T47D (cell line): ENCODE measurements at places on chromosomes 6 and 20.

- no peak for DNase-seq
Measured at GRCh38 chr6:102525336-102525735, 1131.8 kb downstream of the GRIK2 start.

- DNase-seq: no peak
Measured at GRCh38 chr6:25022140-25022553, 86.4 kb upstream of the RIPOR2 start.

DNA sequence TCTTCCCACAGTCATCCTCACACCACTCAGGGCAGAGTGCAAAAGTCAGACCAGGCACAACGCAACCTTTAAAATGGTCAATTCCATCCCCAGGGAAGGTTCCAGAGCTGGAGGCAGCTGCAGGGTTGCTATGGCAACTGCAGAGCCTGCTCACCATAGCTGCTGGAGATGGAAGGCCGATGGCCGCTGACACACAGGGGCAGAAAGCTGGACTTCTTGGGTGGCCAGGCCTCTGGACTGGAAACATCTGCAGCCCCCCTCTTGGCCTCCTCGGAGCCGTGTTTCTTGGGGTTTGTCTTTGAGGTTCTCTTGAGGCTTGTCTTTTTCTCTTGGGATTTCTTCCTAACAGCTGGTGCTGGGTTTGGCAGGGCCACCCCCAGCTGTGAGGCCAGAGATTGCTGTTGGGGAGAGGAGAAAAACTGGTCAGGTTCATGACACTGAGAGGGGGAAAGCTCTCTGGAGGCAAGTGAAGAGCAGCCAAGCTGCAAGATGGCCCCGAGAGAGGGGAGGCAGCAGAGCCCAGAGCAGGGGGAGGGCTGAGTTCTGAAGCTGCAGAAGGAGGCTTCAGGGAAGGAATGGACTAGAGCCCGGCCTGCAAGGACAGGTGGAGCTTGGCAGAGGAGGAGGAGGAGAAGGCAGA lies 10.2 kb downstream of the BNIP5 start:
- DNase-seq: no peak

GRCh38 chr6:107866606-107867301 lies 42.6 kb upstream of the SCML4 start:
- DNase-seq: peak; percentile 20

DNA sequence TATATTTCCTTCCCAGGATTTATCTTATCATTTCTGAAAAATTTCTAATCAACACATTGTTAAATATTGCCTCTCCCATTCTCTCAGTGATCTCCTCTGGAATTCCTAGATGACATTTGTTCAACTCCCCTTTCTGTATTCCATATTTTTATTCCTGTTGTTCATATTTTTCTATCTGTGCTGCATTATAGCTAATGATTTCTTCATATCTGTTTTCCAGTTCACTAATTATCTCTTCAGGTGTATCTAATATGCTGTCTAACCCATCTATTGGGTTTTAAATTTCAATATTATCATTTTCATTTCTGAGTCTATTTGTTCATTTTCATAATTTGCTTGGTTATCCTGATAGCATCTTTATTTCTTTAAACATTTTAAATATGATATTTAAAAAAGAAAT lies 141.9 kb downstream of the GRM4 start:
- no peak for DNase-seq

DNA sequence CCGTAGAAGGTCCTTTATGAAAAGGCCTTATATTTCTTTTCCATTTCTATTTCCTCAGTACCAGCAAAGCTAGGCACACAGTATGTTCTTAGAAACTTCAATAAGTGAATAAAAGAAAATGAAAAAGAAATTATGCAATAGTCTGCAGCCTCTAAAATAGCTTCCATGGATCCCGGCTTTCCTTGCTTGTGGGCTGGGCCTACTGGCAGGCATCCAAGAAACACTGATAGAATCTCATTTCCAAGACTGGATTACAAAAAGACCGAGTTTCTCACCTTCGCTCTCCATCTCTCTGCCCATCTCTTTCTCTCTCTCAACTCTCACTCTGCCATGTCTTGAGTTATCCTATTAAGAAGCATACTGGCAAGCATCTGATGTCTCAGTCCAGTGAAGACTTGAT lies 187.5 kb upstream of the FKBP1C start:
- DNase-seq: no peak

DNA sequence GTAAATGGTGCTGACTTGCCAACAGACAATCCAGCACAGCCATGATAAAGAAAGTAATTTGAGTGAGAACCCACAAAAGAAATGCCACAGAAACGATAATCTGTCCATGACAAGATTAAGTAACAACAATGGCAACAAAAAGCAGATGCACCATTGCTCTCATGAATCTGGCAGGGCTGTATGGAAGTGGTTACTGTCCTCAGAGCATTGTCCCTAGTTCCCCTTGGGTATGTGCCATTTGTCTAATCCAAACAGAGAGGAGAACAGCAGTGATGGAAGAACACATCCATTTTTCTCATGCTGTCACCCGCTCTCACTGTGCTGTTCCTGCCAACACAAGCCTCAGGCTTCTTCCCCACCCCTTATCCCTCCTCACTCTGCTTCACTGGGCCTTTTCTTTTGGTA lies 65.8 kb downstream of the REV3L start:
- no peak for DNase-seq

GRCh38 chr6:18219591-18219990 lies 44.7 kb downstream of the DEK start:
- no peak for DNase-seq

DNA sequence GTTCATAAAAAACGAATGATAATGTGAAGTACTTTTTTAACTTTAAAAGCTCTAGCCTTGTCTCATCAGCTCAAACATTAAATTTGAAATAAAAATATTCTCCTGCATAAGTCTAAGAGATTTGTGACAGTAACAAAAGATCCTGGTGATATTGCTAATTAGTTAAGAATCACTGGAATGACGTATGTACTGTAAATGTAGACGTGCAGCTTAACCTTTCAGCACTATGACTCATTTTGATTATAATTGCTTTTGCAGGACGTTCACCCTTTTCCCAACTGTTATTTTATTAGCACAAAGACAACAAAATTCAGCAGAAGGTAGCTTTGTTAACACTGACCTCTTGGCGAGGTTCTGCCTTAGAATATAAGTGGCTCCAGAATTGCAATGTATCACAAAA lies 68.6 kb downstream of the TENT5A start:
- no peak for DNase-seq

- no peak for DNase-seq
Measured at GRCh38 chr20:33727115-33727479, 4.7 kb upstream of the ZNF341 start.

DNA sequence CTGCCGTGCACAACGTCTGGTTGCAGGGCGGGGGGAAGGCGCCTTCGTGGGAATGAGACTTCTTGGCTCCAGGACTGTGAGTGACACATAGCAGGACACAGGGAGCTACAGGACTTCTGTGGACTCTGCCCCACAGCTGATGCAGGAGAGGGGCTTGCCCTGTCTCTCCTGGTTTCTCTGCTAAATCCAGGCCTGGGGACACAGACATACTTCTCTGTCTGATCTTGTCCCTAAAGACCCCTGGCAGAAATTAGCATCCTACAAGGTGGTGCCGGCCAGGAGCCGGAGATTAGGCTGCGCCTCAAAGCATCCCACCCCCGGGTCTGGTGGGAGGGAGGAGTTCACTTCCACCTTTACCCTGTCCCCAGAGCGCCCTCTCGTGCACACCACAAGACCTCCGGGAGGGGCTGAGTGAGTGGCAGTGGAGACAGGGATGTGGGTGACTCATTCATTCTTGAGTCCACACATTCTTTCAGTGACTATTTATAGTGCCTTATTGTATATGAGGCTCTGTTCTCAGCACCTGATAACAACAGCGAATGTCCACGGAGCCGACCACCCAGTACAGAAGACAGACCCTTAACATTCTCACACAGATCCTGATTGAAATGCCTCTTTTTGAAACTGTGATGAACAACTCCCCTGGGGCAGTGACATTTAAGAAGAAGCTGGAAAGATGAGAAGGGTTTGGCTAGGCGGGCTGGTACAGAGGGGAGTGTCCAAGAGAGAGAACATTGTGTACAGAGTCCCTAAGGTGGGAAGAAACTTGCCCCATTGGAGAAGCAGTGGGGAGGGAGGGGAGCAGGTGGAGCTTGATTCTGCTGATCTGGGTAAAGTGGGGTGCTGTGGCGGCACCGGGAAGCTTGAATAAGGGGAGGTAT lies 39.0 kb downstream of the GMPR start:
- peak; percentile 75 for DNase-seq

DNA sequence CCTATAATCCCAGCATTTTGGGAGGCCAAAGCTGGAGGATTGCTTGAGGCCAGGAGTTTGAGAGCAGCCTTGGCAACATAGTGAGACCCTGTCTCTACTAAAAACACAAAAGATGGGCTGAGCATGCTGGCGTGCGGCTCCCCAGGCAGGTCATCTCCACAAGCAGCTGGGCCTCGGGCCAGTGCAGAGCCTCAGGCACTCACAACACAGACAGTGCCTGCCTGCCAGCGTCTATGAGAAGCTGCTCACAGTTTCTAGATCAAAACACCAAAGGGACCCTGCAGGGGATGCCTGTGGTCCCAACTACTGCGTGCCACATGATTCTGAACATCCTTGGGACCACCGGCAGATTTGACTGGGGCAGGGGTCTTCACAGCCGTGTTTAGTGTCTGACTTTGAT lies 59.4 kb downstream of the GINS1 start:
- no peak for DNase-seq

- DNase-seq: no peak
Measured at GRCh38 chr6:40000964-40001515, 66.8 kb upstream of the MOCS1 start.

GRCh38 chr6:159902620-159903019 lies 11.8 kb downstream of the MAS1 start:
- no peak for DNase-seq

DNA sequence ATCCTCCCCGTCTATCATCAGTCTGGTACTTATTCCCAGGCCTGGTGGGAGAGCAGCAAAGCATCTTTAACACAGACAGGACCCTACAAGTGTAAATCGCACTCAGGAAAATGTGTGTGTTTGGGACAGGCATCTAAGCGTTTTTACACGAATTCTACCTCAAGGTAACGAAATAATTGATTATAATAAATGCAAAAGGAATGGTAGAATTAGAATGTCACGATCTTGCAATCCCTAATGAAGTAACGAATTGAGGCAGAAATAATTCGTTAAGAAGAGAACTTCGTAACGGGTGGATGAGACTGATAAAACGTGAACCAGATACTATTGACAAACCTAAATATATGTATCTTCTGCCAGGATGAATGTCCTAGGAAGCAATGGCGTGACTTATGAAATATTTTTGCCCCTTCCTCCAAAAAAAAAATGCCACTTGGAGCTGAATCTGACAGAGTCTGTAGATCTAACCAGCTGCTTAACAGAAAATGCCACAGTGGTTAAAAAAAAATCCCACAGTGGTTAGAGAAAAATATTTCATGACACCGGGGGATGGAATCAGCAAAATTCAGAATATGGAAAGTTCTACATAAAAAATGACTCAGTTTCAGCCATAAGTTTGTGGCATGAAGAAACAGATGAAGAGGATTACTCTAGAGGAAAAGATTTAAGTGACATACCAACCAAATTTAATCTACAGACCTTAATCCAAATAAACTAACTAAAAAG lies 68.7 kb downstream of the F13A1 start:
- no peak for DNase-seq

DNA sequence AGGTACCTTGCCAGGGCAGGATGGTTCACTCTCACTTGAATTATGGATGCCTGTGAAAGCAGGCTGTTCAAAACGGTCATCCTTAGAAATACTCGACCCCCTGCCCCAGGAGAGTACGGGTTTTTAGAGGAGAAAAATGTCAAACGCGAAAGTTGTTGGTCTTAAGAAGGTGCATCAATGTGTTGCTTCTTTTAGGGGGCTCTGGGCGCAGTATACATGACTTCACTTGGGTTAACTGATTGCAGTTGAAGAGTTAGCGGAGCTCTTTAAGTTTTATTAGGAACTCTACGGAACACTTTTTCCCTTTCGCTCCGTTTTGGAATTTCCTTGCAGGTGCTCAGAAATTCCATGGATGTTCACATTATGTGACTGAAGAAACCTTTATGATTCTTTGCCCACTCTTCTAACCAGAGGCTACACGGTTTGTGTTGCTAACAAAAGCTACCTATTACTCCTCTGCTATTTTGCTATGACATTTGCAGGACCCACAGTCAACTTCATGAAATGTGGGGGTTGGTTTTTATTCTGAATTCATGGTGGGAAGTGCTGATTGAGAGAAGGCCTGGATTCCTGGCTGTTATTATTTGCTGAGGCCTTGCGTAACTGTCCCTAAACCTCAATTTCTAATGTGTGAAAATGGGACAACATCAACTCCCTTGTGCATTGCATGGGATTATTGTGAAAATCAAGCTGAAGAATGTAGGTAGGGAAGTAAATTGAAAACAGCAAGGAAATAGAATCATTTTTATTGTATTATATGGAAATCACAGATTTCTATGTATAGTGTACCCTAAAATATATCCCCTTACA lies 845 bp downstream of the ENPP1 start:
- no peak for DNase-seq

- peak; percentile 28 for DNase-seq
Measured at GRCh38 chr6:43172104-43173007, 1.3 kb downstream of the SRF start.

DNA sequence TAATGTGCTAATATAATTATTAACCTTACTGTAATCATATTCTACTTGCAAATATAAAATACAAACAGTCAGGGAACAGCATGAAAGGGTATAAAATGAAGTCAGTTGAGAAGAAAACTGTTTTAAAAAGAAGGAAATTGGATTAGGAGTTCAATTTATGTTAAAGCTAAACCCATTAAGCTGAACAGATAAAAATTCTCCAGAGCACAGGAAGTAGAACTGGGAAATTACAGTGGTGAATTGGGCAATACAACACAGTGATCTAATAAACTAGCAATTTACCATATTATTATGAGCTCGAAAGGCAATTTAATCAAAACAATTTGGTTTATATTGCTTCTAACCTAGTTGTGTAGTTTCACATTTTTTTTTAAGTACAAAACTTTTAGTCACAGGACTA lies 407.4 kb upstream of the RGS17 start:
- no peak for DNase-seq

GRCh38 chr6:121260651-121261102 lies 73.6 kb downstream of the TBC1D32 start:
- DNase-seq: no peak

DNA sequence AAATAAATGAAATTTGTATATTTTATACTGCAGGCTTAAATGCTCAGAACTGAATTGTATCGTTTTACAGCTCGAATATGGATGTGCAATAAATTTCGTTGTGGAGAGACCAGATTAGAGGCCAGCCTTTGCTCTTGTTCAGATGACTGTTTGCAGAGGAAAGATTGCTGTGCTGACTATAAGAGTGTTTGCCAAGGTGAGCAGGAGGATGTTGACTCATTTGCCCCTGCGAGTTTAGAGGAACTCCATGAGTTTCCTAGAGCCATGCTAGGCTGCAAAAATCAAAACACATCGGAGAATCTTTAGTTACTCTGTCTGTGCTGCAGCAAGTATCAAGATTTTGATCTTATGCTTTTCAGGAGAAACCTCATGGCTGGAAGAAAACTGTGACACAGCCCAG lies 15.4 kb downstream of the ENPP3 start:
- DNase-seq: peak; percentile 69

- peak; percentile 38 for DNase-seq
Measured at GRCh38 chr6:593139-593906, 63.6 kb downstream of the HUS1B start.

- DNase-seq: peak; percentile 17
Measured at GRCh38 chr6:38012573-38012972, 193.0 kb downstream of the ZFAND3 start.

GRCh38 chr6:27157459-27158315 lies 89.8 kb upstream of the PRSS16 start:
- peak; percentile 21 for DNase-seq
